ENCODE measurements at places on chromosomes 7 and 10.

DNA sequence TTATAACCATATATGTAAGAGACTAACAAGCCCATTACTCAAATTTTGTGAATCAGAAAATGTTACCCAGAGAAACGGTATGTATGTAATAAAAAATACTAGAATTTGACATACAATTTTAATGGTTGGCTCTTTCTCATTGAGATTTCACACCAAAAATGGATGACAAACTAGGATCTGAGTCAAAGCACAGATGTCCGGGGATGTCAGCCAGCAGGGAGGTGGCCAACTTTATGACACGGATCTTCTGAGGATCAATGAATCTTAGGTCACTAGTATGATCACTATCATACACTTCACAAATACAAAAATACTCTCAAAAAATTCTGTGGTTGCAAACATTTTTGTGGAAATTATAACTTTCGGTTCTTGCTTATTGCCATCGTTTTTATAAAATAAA is 173.5 kb upstream of the NFE2L3 start:
- no peak for DNase-seq

DNA sequence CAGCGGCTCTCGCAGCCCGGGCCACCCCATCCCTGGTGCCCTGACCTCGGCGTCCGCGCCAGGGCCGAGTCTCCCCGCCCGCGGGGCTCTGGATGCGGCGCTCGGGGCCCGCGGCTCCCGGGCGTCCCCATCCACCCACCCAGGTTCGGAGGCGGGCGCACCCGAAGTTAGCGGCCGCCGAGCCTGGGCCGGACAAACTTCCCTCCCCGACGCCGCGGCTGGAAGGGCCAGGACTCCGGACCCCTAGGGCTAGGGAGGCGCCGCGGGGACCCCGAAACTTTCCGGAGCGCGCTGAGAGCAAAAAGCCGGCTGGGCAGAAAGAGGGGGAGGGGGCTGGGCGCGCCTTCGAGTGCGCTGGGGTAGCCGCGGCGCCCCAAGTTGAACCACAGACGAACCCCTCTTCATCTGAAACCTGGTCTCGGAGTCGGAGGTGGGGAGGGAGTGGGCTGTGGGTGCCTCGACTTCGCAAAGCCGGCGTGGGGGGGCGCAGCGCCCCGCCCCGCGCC is 3.7 kb upstream of the ELFN1 start:
- no peak for DNase-seq

DNA sequence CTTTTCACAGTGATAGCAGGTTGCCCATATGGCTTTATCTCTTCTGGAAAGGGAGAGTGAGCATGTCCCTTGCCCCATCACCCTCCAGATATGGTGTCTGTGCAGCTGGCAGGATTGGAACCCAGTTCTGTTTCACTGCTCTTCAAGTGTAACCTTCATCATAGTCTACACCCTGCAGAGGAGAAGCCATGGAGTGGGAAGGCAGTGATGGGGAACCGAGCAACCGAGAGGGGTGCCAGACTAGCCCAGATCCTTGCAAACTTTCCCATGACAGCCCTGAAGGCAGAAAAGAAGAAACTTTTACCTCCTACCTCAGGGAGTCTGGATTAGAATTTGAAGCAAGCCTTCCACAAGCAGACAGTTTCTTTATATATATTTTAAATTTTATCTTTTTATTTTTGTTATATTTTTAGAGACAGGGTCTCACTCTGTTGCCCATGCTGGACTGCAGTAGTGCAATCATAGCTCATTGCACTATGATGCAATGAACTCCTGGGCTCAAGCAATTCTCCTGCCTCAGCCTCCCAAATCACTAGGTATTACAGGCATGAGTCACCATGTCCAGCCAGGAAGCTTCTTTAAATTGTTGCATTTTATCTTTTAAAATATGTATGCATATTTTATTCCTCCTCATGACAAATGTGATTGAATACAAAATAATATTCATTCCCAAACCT is 133.3 kb downstream of the KCNMA1 start:
- no peak for DNase-seq

DNA sequence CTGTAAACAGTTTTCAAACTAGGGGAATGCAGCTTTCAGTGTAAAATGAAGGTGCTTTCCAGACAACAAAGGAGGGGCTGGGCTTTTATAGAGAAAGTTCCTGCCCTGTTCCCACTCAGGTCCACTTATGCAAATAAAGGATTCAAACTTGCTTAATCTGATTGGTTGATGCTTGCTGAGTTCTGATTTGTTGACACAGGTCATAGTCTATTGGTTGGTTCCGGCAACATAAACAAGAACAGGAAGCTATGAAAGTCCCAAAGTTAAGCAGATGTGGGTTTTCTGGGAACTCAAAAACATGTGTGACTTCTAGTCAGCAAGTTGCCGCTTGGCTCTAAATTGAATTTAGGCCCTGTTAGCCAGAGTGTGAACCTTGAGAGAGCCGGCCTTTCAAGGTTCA is 194.2 kb upstream of the SVIL start:
- DNase-seq, result no peak

DNA sequence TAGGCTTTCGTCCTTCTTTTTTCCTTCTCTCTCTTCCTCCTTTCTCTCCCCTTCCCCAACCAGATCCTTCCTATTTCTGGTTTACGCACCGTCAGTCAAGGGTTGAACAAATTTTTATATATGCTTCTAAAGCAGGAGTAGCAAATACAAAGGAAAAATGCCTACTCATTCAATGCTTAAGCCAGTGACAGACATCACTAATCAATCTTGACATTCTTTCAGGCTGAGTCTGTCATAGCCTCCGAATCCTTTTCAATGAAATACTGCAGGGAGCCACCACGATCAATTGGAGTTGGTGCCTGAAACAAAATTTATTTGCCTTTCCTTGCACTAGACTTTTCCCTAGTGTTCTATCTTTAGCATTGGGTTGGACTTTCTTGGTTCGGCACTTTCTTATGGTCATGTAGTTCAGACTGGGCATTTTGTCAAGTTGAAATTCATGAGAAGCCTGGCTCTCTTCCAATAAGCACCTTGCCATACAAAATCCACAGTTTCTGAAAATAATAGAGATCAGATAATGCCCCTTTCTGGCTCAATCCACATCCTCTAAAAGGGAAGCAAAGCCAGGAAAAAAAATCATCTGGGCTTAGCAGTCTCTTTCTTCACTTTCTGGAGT is 239.5 kb upstream of the PLXNA4 start:
- DNase-seq, result no peak

GRCh38 chr10:385571-386300 is 250.5 kb downstream of the ZMYND11 start:
- no peak for DNase-seq

All from right kidney (tissue), 9 donors.